ENCODE measurements at places on chromosomes 3 and 15.
A peak's percentile ranks its signal among the peaks of the same experiment; 100 is the strongest.

DNA sequence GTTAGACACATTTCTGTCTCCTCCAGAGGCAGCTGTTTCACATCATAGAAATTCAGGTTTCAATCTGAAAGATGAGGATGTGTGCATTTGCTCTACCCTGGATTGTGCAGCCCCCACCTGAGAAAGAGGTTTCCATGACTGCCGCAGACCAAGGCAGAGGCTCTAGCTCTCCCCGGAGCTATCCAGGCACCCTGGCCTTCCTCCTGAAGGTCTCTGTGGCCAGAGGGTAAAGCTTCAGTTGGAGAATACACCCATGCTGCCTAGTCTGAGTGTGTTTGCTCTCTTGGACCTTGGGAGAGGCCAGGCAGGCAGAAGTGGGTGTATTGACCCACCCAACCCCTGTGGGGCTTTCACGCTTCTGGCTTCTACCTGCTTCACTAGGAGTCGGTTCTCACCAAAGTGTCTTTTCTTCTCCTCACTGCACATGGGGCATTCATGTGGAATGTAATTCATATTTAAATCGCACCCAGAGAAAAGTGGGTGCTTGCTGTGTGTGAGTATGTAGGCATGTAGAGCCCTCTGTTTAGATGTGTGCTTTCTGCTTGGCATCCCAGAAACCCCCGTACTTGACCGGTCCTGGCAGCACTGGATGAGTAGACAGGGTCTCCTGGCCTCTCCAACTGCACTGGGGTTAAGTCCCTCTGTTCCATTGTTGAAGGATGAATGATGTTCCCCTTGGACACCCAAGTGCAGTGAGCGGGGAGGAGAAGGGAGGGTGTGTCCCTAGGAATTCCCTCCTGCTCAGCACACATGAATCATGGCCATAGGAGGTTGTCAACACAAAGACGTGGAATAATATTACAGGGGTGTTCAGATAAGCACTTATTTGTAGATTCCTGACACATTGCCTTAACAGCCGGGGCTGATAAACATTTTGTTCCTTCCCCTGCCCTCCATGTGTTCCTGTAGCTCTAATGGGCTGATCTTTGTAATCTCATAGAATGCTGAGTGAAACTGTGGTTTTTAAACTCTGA lies 20.3 kb upstream of the RAB6B start:
- DNase-seq = no peak

- peak; percentile 65 for DNase-seq
Observed at GRCh38 chr15:65101411-65101890, 13.5 kb downstream of the UBAP1L start.

DNA sequence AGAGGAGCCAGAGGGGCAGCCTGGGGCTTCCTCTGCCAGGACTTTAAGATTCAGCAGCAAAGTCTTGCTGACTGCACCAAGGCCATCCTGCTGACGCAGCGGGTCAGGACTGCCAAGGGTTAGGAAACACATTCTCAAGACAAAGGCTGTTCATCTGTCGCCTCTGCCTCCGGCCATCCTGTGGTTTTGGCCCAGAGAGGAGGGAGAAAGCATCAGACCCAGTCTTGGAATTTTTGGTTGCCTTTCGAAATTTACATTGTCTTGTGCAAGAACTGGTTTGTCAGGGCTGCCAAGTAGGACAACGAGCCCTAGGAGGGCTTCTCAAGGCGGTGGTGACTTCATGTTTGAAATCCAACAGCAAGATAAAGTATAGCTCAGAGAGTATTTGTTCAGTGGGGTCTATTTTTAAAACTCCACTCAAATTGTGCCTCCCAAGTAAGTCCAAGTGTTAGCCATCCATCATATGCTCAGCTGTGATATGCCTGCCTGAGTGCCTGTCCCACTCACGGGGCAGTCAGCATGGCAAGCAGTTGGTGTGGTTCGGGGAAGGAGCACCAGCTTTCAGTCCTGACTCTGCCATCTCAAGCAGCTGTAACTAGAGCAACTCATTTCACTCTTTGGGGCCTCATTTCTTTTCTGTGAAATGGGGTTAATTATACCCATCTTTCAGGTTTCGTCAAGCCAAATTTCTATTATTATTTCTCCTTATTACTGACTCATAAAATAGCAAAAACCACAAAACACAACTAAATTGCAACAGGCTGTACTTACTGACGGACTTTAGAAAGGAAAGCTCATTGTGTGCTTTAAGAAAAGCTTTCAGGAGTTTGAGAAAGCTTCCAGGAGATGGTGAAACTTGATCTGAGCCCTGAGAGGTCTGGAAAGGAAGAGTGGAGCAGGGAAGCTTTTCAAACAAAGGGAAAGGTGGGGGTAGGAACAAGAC lies 42.4 kb upstream of the RHO start:
- peak; percentile 33 for DNase-seq

DNA sequence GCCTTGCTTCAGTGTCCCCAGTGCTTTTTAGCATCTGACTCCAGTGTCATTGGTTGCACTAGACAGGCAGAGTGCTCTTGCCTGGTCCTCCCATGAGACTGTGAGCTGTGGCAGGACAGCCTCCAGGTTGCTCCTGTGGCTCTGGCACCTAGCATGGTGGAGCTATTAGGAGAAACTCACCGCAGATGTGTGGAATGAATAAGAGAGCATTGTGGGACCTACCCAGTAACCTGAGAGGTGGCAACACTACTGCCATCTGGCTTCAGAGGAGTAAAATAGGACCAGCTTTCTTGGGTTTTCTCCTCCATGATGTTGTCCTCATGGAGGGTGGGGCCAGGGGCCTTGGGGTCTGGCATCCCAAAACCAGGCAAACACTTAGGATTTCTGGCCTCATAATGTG lies 183.6 kb downstream of the EPHB1 start:
- DNase-seq = no peak

- no peak for DNase-seq
Observed at GRCh38 chr3:71942432-71943187, 157.7 kb upstream of the PROK2 start.

DNA sequence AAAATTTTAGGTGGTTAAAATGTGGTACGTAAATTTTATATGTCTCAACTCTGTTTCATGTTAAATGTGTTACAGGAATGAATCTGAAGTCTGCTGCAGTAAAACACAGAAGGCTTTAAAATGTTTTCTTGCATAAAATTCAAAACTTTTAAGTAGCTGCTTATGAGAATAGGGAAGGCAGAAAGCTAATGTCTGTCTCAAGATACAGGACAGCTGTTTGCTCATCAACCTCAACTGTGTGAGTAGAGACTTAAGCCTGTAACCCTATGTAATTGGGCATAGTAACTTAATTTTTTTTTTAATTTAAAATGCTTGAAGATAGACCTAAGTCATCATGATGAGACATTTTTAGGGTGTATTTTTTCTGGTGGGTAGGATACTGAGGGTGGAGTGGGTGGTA lies 38.9 kb downstream of the ZFAND6 start:
- no peak for DNase-seq

GRCh38 chr15:40875991-40876730 lies 2.1 kb upstream of the RHOV start:
- DNase-seq = no peak

DNA sequence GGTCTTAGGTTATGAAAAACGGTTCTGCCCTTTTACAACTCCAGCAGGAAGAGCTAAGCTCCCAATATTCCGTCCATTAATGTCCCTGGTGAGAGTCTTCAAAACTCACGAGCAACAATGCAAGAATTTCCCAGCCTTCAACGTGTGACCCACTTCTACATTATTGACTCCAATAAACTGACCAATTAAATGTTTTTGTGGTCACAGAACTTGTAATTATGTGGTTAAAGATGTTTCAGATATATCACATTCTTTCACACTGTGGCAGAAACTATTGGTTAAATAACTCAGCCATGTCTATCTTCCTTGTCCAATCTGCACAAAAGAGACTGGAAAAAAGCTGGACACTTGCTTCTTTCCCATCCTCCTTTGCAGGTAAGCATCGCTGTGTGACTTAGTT lies 286.6 kb upstream of the ADAMTS9 start:
- DNase-seq = no peak

DNA sequence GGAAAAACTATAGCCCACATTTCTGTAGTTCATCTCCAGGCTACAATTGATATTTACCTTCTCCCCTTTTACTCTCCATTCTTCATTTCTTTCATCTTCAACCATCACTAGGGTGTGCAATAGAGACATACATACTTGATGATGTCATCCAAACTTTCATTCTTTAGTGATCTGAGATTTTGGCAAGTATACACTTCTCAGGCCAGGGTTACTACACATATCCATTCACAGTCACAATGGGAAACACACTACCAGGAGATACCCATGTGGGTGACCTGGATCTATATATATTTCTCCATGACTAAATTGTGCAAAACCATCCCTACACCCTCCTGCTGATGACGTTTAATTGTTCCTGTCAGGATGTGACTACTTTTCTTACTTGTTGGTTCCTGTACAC lies 769.5 kb upstream of the DPPA4 start:
- no peak for DNase-seq

DNA sequence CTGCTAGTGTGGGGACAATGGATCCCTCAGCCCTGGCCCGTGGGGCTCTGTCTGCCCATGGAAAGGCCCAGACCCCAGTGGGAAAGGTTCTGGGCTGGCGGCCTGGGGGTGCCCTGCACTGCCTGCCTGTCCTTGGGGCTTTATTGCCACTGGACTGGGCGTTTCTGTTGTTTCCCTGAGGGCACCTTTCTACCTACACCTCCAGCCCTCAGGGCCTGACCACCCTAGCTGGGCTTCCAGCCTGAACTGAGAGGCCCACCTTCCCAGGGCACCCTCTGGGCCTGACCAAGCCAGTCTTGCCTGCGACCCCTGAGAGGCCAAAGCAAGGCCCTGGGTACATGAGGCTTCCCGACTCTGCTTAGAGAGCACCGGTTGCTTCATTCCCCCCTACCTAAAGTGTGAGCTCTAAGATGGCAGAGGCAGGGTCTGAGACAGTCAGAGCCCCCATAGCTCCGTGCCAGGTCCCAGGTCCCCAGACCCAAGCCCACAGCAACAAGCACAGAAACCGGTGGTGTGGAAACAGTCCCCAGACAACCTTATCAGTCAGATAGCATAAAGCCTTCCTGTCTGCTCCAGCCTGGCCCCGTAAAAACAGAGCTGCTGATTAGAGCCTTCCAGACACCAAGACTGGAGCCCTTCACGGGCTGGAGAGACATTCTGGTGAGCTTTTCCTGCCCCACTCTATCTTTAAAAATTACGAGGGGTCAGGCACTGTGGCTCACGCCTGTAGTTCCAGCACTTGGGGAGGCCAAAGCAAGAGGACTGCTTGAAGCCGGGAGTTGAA lies 102.8 kb downstream of the CHSY1 start:
- no peak for DNase-seq

- DNase-seq = peak; percentile 59
Observed at GRCh38 chr3:17258823-17259436, 374.2 kb downstream of the PLCL2 start.

- no peak for DNase-seq
Observed at GRCh38 chr3:33751336-33751735, 33.3 kb upstream of the CLASP2 start.

DNA sequence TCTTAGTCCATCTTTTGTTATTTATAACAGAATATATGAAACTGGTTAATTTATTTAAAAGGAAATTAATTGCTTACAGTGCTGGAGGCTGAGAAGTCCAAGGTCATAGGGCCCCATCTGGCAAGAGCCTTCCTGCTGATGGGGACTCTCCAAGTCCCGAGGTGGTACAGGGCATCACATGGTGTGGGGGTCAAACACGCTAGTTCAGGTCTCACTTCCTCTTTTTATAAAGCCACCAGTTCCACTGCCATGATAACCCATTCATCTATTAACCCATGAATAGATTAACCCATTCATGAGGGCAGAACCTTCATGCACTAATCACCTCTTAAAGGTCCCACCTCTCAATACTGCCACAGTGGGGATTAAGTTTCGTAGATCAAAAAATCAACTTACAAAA lies 659.3 kb downstream of the NAALADL2 start:
- DNase-seq = peak; percentile 65

- DNase-seq = no peak
Observed at GRCh38 chr3:108511055-108511454, 659 bp upstream of the MYH15 start.

DNA sequence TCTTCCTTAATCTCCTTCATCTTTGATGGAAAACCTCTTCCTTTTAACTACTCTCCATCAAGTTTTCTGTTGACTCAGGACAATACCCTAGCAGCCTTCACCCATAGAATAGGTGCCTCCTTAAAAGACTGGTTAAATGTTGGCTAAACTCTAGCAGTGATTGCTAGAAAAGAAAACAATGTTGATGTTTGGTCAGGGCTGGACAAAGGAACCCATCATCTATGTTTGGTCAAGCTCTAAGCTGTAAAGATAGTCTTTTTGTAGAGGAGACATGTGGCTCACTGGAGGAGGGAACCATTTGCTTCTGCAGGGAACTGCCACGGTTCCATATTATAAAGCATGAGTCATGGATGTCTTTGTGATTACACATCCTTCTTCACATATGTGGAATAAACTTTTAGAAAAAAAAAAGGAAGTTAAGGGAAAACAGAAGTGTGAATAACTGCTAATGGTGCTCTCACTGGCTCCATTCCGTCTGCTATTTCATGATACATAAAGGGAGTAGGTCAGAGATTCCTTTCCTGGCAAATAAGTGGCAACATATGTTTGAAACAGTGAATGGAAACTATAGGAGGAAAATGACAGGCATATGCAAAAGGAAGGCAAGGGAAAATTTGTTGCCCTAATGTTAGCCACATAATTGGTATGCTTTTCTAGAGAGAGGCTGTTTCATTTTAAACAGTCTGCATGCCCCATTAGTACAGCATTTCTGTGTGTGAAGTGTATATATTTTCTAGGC lies 78.2 kb downstream of the CMSS1 start:
- no peak for DNase-seq

DNA sequence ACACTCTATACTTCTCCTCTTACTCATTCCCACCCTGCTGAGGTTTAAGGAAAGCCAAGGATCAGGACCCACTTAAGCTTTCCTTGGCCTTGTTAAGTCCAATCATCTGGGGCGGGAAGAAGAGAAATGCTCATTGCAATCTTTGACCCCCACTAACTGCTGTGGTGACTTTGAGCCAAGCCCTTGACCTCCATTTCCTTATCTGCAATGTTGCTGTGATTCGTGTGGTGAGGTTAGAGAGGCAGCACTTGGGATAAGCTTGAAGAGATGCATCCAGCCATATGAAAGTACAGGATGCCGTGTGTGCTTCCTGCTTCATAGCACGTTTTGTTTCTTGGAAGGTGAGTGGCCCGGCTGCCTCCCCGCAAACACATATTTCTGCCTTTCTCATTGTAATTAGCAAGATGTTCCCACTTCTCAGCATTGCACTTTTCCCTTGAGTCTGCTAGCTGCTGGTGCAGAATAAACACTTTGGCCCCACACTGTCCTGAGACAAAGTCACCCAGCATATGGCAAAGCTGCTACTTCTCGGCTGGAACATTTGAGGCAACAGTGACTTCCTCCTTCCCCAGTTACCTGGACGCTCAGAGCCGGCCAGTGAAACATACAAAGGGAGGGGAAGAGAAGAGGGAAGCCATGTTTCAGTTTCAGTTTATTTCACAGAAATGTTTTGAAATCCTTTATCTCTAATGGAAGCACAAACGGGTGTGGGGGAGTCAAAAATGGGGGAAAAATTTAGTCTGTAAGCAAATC lies 10.5 kb upstream of the NUDT16 start:
- peak; percentile 49 for DNase-seq

DNA sequence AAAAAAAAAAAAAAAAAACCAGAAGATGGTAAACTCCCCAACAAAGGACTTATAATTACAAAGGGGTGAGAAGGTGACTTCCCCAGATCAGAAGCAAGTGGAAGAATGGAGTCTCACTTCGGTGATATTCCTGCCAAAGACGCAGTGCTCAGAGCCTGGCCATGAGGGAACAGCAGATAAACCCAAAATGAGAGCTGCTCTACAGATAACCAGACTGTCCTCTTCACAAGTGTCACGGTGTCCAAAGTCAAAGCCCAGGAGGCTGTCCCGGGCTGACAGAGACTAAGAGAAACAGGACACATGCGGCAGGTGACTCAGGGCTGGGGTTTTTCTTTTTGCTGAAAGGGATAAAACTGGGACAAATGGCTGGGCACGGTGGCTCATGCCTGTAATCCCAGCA lies 48.8 kb downstream of the HMCES start:
- no peak for DNase-seq

Data from RPMI8226 (cell line).